ENCODE measurements at places on chromosomes 16 and 17.

GRCh38 chr16:9199311-9199710 is 107.9 kb downstream of the HAPSTR1 start:
- no peak for DNase-seq

DNA sequence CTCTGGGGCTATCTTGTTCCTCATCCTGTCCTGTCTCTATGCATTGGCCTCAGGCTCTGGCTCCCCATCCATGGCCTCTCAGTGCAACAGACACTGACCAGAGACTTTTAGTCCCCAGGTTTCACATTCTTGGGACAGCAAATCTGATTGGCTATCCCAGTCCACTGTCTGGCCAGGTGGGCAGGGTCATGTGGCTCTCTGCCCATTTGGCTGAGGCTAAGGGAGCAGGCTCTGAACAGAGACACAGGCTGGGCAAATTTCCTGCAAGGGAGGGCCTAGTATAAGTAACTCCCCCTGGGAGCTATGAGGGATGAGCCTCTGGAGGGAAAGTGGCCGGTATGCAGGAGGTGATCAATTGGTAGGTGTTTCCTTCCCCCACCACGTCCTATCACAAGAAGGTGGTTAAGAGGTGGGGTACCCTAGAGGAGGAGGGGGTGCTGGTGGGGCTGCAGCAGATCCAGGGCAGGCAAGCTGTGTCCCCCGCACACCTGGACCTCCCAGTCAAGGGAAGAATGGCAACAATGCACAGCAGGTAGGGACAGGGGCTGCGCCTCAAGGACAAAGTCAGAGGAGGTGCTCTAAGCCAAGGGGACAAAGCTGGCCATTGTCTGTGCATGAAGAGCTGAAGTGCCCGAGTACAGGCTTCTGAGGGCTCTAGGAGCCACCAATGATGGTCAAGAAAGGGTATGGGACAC is 13.2 kb downstream of the XYLT2 start:
- no peak for DNase-seq

GRCh38 chr16:85593494-85594221 is 19.5 kb upstream of the GSE1 start:
- DNase-seq: peak; percentile 78

GRCh38 chr17:47324224-47325020 is 667 bp downstream of the EFCAB13 start:
- peak; percentile 48 for DNase-seq

DNA sequence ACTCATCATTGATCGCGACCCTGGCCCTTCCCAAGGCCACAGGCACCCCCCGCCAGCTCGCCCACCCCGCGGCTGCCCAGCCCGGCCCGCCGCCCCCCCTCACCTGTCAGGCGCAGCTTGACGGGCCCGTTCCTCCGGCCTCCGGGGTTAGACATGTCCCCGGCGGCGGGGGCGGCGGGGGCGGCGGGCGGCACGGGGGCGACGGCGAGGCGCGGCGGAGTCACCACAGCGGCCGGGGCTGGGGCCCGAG is 456 bp downstream of the SMURF2 start:
- DNase-seq: no peak

- no peak for DNase-seq
These were observed 6.7 kb downstream of the PRDM7 start for GRCh38 chr16:90070440-90070839.

Measured in neural progenitor cell (in vitro differentiated cells).